ENCODE measurements at places on chromosomes 7 and 10.
A peak's percentile ranks its signal among the peaks of the same experiment; 100 is the strongest.

- DNase-seq, result no peak
Measured at GRCh38 chr7:96679886-96680285, 29.8 kb downstream of the SEM1 start.

- DNase-seq, result peak; percentile 20
Measured at GRCh38 chr10:14240253-14241189, 90.2 kb downstream of the FRMD4A start.

GRCh38 chr10:87974769-87975168 is 111.3 kb downstream of the PTEN start:
- DNase-seq, result no peak

GRCh38 chr10:117535298-117536071 is 7.1 kb upstream of the EMX2 start:
- no peak for DNase-seq

DNA sequence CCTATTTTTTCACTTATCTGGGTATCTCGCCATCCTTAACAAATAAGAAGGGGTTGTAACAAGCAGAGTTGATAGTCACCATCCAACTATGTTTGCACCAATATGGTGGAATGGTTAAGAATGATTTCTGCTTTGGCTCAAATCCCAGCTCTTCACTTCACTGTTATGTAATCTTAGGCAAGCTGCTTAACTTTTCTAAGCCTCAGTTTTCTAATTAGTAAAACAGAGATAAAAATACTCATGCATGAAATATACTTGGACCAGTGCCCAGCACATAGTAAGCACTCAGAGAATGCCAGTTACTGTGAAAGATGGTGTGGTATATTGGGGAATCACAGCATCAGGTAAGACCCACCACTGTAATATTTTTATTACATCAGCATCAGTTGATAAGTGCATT is 33.6 kb downstream of the ABCB1 start:
- no peak for DNase-seq

DNA sequence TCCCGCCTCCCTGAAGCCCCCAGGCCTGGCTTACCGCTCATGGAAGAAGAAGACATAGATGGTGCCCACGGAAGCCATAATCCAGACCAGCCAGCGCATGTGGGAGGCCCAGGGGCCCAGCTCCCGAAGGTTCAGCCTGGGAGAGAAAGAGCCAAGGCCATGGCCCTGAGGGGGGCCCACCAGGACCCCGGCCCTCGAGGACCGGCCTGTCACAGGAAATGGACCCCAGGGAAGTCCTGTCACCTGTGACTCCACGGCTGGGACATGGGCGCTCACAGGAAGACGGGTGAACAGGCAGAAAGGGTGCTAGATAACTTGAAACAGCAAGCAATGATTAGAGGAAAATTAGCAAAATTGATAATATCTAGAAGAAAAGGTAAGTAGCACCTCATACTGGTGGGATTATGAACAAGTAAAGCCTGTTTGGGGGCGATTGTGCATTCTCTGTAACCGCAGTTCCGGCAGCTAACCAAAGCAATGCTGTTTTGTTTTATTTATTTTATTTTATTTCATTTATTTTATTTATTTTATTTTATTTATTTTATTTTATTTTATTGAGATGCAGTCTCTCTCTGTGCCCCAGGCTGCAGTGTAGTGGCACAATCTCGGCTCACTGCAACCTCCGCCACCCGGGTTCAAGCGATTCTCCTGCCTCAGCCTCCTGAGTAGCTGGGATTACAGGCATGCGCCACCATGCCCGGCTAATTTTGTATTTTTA is 27.8 kb upstream of the RADIL start:
- no peak for DNase-seq

DNA sequence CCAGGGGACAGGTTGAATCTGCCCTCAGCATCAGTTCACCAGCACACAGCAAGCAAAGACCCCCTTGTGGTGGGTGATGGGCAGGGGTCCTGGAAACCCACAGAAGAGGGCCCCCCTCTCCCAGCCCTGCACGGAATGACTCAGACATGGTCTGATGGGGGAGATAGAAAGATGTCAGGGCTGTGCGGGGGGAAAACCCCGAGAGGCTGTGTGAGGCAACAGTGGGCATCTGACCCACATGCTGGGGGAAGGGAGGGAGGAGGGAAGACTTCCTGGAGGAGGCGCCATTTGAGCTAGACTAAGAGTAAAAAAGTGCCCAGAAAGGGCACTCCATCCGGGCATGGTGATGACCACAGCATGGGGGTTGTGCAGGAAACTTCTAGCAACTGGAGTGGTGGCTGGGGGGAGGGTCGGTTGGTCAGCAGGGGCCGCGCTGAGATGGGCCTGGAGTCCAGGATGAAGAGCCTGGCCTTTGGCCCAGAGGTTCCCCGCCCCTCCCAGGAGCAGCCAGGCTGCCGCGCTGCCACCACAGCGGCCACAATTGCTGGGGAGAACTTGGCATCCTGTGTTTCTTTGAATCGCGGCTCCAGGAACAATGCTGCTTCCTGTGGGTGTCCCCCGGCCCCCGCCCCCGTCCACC is 2.5 kb downstream of the LFNG start:
- no peak for DNase-seq

GRCh38 chr7:139071680-139072079 is 35.8 kb upstream of the ZC3HAV1L start:
- no peak for DNase-seq

GRCh38 chr7:151830121-151830830 is 46.6 kb downstream of the PRKAG2 start:
- DNase-seq, result no peak

GRCh38 chr10:81036257-81036656 is 498.6 kb downstream of the SH2D4B start:
- no peak for DNase-seq

Data from COLO829 (cell line).